ENCODE measurements at places on chromosomes 4 and X.

DNA sequence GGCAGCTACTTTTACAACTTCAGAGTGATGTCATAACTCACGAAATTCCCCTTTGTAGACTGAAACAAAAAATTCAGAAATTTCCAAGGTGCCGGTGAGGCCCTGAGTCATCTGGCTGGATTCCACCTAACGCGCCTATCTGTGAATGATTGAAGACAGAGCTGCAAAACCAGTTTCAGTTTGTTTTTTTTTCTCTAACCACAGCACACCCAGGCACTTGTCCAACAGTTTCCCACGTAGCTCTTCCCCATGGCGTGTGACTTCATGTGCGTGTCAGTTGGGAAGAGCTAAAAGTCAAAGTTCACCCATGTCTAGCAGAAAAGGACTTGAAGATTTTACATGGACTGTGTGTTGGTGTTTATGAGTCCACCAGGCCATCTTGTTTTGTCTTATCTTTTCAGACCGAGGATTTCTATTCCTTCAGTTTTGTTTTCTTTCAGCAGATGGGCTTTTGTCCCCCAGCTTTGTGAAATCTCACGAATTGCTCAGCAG, 16.4 kb downstream of the TCEANC start:
- peak; percentile 81 for DNase-seq

DNA sequence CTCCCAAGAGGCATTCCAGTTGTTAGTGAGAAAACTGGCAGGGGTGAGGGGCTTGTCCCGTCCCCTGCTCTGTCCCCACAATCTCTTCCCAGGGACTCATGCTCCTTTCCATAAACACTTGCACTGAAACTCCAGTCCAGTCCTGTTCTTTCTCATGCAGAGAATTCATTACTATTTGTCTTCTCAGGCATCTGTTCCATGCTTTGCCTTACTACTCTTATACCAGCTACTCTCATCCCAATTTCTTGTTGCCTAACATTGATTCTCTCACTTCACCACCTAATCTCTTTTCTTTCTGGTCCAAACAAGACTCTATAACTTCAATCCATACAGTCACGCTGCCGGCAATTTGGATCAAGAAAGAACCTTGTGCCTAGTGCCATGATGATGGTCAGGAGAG, 97.1 kb upstream of the VEGFC start:
- DNase-seq, result no peak

DNA sequence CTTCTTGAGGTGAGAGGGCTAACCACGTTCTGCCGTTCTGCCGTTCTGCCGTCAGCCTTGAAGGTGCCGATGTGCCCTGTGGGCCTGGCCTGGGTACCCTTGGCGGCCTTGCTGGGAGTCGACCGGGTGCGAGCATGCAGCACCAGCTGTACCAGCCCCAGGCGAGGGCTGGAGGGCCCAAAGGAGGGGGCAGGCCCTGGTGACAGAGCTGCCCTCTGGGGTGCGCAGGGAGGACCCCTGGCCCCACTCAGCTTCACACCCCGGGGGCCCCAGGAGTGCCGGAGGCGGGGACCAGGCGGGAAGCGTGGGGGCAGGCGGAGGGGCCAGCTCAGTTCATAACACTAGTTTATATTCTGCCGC, 22.1 kb downstream of the UVSSA start:
- no peak for DNase-seq

- DNase-seq, result no peak
These were observed 3.9 kb downstream of the FGB start for GRCh38 chr4:154566639-154567204.

GRCh38 chr4:82038936-82039335, 334.9 kb downstream of the HNRNPD start:
- no peak for DNase-seq

- no peak for DNase-seq
These were observed 51.3 kb upstream of the LEF1 start for GRCh38 chr4:108219998-108220397.

DNA sequence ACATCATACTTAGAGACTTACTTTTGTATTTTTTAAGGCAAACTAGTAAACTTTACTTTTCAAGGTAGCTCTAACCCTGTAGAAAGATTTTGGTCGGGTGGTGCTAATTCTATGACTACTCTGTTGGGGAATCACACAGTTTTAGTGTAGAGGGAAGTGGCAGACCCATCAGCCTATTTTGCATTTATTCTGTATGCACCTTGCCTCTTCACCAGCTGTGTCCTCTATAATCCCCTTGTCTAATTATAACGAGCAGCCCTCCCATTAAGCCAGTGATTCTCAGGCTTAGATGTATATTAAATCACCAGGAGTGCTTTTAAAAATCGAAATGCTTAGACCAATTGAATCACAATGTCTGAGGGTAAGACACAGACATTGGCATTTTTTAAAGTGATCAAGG, 78.1 kb downstream of the GALNT7 start:
- no peak for DNase-seq

DNA sequence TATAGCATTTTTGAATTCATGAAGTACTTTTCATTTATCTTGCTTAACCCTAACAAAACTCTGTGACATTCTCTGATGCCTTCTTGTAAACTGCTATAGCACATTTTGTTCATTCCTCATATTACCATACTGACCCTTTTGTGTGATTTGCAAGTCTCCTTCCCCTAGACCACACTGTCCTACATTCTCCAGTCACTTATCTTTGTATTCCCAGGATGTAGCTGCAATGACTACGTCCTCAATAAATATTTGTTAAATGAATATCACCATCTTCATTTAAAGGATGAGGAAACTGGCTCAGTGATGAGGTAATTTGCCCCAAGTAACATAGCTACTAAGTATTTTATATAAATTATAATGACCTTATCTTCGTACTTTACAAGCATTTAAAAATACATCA, 11.9 kb downstream of the HUWE1 start:
- no peak for DNase-seq

- no peak for DNase-seq
These were observed 680.6 kb downstream of the TECRL start for GRCh38 chr4:63728480-63729177.

- DNase-seq, result no peak
These were observed 415.0 kb upstream of the INTU start for GRCh38 chr4:127217586-127218229.

- DNase-seq, result no peak
These were observed 63.9 kb upstream of the GYPA start for GRCh38 chr4:144204431-144204830.

DNA sequence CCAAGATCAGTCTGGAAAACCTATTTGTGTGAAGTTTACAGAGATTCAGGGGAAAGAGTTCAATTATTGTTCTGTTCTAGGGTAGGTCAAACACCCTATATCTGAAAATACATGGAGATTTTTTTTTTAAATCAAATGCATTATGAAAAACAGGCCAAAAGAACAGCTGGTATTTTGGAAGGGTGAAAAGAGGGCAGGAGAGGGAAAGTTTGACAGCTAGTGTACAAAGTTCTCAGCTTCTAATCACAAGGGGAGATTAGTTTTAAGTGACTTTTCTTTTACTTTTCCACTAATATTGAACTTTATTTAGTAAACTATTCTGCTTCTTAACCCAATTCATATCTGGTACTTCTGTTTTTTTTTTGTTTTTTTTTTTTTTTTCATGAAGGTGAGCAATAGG, 66.2 kb upstream of the GRID2 start:
- DNase-seq, result no peak

DNA sequence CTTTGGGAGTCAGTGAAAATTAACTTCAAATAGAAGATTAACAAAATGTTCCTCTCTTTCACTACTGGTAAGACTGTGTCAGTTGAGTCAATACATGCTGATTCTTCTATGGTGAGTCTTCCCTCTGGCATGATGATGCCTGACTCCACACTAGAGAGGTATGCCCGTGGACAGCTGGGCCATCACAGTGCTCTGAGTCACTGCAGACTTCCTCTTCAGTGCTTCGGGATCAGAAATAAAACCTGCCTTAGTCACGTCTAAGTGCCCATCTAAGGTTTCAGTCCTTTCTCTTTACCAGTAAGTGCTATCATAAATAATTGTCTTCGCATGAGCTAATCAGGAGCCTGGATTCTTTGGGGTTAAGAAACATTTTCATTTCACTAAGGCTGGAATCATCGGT, 1.6 kb upstream of the ASB5 start:
- DNase-seq, result no peak

DNA sequence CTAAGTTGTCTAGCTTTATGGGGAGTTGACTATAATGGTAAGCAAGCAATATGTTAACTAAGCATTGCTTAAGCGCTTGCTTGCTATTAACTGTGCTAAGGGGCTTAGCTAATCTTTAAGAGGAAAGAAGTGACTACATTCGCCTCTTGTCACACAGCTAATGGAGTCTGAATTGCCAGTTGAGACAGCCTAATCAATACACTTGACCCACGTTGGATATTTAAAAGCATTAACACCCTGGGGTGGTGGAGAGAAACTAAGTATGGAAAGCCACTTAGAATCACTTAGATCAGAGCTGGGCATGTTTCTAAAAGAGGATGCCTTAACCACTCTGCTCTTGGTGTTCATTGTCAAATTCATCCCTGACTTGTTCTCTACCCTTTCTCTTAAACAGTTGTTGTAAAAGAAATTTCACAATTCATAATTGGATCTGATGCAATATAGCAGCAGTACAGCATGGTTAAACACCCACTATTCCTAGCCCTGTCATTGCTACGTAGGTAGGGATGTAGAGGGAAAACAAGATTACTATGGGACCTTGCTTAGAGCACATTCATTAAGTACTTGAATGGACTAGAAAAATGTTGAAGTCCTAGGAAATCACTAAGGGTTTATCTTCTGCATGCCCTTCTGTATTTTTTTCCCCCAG, 3.5 kb downstream of the ZAR1 start:
- no peak for DNase-seq

DNA sequence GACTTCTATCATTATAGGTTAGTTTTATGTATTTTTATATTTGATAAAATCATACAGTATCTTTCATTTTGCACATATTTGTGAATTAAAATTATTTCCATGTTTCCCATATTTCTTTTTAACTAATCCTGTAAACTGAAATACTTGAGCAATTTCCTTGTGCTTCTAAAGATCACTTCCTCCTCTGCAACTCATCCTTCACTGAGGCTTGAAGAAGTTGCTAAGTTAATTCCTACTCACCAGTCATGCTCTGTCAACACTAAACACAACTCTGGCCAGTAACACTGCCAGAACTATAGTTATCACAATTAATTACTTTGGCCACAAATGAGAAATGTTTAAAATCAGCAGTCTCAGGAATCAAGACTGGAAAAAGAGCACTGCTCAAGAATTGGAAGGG, 6.7 kb downstream of the SPATA4 start:
- DNase-seq, result no peak

DNA sequence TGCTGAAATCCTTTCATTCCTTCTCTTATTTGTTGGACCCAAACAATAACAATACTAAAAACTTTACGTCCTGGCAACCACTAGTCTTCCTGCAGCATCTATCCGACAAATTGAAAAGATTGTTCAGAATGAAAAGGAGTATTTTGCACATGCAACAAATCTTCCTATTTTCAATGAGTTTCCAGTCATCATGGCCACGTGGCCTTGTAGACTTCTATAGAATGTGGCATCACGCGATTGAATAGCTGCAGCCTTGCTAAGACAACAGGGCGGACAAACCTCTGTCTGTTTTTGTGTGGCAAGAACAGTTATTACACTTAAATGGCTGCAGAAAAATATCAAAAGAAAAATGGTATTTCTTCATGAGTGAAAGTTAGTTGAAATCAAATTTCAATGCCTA, 297.9 kb upstream of the LCORL start:
- no peak for DNase-seq

- peak; percentile 54 for DNase-seq
These were observed 212.9 kb downstream of the PDHA2 start for GRCh38 chr4:96052827-96053226.

GRCh38 chr4:120844528-120844921, 78.0 kb downstream of the PRDM5 start:
- no peak for DNase-seq

DNA sequence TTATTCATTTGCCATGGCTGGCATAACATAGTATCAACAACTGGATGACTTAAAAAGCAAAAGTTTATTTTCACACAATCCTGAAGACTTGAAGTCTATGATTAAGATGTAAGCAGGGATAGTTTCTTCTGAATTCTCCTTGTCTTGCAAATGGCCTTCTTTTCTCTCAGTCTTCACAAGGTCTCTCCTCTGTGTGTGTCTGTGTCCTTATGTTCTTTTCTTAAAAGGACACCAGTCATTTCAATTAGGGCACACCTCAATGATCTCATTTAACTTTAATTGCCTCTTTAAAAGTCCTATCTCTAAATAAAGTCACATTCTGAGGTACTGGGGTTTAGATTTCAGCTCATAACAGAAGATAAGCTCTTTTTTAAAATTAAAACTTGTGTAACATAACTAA, 399.7 kb downstream of the PABPC4L start:
- DNase-seq, result no peak

All from hematopoietic multipotent progenitor cell treated with erythropoietin and hydrocortisone succinate and interleukin-3 and kit ligand, for 4 days (in vitro differentiated cells).